ENCODE measurements at places on chromosomes 4 and X. TPM values are rescaled to one million over a fixed set of nuclear protein-coding genes. Genes with fewer than 3 reads are reported as not detected.

NAP1L2 gene
- total RNA-seq, result 1.6 TPM

SYN1 gene
- total RNA-seq, result 0.84 TPM

TSPAN6 gene
- total RNA-seq, result 0.36 TPM

NLGN3 gene
- 0.67 TPM for total RNA-seq

HAND2 gene
- total RNA-seq, result not detected

FATE1 gene
- not detected for total RNA-seq

SHROOM2 gene
- total RNA-seq, result not detected

CHRDL1 gene
- not detected for total RNA-seq

EOLA1 gene
- total RNA-seq, result 31.3 TPM

USP51 gene
- total RNA-seq, result 1.1 TPM

CC2D2A gene
- total RNA-seq, result not detected

GPRASP3 gene
- 2.4 TPM for total RNA-seq

IL3RA gene
- not detected for total RNA-seq

GRPEL1 gene
- total RNA-seq, result 113 TPM

PNMA6A gene
- total RNA-seq, result 1.2 TPM

NLGN4X gene
- not detected for total RNA-seq

All from activated CD8-positive, alpha-beta memory T cell treated with anti-CD3 and anti-CD28 coated beads for 36 hours (primary cell).